Renal pelvis (tissue), 12 donors: ENCODE measurements at places on chromosomes 2 and 18. TPM values are rescaled to one million over a fixed set of nuclear protein-coding genes. Genes with fewer than 3 reads are reported as not detected.

DNA sequence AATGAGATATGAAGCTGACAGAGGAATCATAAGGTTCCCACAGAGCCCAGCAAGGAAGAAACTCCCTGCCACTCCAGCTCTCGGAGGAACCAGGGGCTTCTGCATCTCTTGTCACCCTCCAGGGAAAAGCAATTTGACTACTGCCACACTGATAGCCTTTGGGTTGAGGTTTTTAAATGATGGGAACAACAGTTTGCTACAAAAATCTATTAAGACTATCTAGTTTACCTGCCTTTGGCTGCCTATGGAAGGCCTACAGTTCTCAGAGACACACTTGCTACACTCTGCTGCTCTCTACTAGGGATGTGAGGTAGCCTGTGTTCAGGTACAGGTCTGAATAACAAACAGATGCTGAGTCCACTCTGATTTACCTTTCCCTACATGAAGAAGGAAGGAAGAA is 161.9 kb downstream of the NBAS start:
- DNase-seq: no peak

GRCh38 chr2:142875010-142875409 is 2.5 kb upstream of the KYNU start:
- no peak for DNase-seq

GRCh38 chr2:9416962-9417316 is 6.4 kb downstream of the ITGB1BP1 start:
- DNase-seq: no peak

Gene SMAD2
- polyA plus RNA-seq: 82.9 TPM

Gene PRKAG3
- 0.06 TPM for polyA plus RNA-seq

Gene CYRIA
- 2.2 TPM for polyA plus RNA-seq

Gene FMNL2
- polyA plus RNA-seq: 86.0 TPM
